ENCODE measurements at places on chromosomes 13 and 19.

- DNase-seq: no peak
Measured at GRCh38 chr19:55391702-55392615, 6.2 kb downstream of the RPL28 start.

DNA sequence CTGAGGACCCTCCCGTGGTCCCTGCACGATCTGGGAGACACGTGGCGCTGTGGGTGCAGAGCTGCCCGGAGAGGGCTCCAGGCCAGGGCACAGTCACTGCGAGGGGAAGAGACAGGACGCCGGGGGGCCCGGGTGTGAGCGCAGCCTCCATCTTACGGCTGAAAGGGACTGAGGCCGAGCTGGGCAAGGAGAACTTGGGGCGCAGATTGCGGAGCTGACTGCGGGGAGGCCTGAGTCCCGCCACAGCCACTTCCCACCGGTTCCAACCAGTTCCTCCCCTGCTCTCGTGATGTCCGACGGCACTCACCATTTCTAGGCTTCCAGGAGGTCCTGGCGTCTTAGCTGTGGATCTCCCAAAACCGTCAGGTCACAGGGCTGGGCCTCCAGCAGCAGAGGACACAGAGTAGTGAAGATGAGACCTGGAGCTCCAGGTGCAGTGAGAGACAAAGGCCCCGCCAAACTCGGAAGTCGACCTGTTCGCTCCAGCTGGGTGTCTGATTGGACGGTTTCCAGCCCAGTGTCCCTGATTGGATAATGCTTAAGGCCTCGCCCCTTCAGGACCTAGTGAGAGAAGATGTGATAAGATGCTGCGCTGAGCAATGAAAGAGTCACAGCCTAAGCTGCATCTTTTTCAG lies 4.8 kb upstream of the ZNF253 start:
- DNase-seq: no peak

- no peak for DNase-seq
Measured at GRCh38 chr13:30850204-30850866, 55.7 kb upstream of the MEDAG start.

DNA sequence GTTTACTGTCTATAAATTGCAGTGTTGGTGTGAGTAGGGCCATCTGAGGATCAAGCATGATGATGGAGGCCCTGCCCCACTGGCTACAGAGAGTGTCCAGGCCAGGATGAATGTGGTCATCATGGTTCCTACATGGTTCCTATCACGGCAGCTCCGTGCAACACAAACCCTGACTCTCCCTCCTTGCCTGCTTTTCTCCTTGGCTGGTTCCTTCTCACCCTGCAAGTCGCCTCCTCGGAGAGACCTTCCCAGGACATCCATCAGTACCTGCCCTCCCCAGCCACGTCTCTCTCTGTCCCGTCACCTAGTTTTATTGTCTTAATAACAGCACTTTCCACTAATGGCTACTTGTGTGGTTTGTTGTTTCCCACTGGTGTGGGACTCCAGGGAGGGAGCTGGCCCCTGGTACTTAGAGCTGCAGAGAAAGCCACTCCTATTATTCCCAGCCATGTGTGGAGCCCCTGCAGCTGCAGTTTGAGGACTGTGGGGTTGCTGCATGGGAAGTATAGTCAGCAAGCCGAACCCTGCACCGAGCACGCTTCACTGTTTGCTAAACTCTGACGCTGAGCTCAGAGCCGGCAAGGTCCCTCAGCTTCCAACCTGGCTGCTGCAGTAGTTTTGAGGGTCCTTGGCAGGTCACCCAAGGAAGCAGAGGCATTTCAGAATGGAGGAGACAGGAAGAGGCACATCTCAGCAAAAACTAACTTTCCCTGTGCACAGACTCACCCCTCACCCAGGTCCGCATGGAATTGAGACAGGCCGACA lies 146.4 kb upstream of the VSTM2B start:
- DNase-seq: no peak

GRCh38 chr19:11251217-11251616 lies 11.1 kb downstream of the DOCK6 start:
- no peak for DNase-seq

DNA sequence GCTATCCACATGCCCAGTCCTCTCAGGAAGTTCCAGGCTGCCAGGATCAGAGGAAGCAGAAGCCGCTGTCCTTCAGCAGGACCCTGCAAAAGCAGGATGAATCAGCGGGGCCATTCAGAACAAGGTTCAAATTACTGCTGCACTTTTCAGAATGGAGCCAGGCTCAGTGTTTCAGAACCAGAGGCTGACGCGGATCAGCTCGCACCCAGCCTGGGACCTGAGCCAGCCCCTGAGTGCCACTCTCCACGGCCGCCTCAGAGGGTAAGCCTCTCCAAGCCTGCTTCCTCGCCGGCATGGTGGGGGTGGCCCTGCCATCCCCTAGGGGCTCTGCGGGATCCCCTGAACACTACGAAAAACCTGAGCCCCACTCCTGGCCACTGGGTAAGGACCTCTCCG lies 24.7 kb downstream of the RASA3 start:
- DNase-seq: no peak

DNA sequence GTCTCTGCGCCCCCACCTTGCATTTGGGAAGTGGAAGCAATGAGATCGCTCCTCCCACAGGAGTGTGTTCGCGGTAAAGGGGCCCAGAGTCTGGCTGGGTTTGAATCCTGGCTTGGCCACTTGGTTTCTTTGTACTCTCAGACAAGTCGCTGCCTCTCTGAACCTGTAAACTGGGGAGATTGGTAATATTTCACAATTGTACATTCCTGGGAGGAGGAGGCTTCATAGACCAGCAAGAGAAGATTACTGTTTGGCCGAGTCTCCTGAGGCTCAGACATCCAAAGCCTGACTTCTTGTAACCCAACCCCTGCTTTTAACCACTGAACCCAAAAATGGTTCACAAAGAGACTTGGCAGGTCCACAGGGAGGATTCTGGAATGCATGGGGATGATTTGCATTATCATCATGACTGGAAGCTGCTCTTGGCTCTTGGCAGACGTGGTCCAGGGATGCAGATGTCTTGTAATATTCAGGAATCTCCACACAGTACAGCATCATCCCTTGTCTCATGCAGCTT lies 13.6 kb upstream of the STRN4 start:
- DNase-seq: no peak

GRCh38 chr19:55341171-55341588 lies 1.5 kb downstream of the KMT5C start:
- DNase-seq: no peak
